ENCODE measurements at places on chromosomes 3 and 15.

GRCh38 chr3:47890126-47890827, 87.3 kb downstream of the DHX30 start:
- peaks cover 17% of the 10 kb centered on the region for H3K4me1 ChIP-seq
- no peak for DNase-seq
- H3K27me3 ChIP-seq: no peaks in the 10 kb centered on the region
- H3K36me3 ChIP-seq: peaks cover 19% of the 10 kb centered on the region
- H3K4me3 ChIP-seq: no peak overlapping the region

GRCh38 chr3:63309768-63310167, 31.7 kb downstream of the SYNPR start:
- H3K27me3 ChIP-seq: no peaks in the 10 kb centered on the region
- H3K4me3 ChIP-seq: no peak overlapping the region
- no peaks in the 10 kb centered on the region for H3K4me1 ChIP-seq
- H3K36me3 ChIP-seq: no peaks in the 10 kb centered on the region
- H3K27ac ChIP-seq: no peak overlapping the region

DNA sequence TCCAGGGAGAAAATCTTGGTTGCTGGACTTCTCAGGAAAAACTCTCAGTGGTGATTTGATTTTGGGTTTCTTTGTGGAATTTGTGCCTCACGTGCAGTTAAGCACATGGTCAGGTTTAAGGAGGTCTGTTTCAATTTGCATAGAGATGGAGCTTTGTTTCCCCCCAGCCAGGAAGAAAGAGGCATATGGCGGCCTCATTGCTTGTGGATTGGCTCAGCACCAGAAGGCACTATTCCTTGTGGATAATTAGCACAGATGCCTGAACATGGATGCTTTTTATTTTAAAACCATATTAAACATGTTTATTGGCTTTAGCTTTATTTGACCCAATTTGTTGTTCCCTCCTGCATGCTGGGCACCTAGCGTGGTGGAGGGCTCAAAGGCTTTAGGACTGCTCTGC, 125.1 kb upstream of the RGMA start:
- H3K36me3 ChIP-seq: no peaks in the 10 kb centered on the region
- H3K4me3 ChIP-seq: no peak overlapping the region
- no peak overlapping the region for H3K27ac ChIP-seq
- no peak for DNase-seq
- peaks cover 6% of the 10 kb centered on the region for H3K27me3 ChIP-seq
- no peaks in the 10 kb centered on the region for H3K4me1 ChIP-seq

GRCh38 chr3:123409443-123410148, 39.3 kb downstream of the ADCY5 start:
- H3K27ac ChIP-seq: no peak overlapping the region
- no peaks in the 10 kb centered on the region for H3K36me3 ChIP-seq
- no peak for DNase-seq

- H3K27ac ChIP-seq: no peak overlapping the region
- H3K36me3 ChIP-seq: no peaks in the 10 kb centered on the region
- no peak overlapping the region for H3K4me3 ChIP-seq
- H3K4me1 ChIP-seq: no peaks in the 10 kb centered on the region
- DNase-seq: no peak
Measured at GRCh38 chr3:188594139-188594538, 440.2 kb downstream of the LPP start.

DNA sequence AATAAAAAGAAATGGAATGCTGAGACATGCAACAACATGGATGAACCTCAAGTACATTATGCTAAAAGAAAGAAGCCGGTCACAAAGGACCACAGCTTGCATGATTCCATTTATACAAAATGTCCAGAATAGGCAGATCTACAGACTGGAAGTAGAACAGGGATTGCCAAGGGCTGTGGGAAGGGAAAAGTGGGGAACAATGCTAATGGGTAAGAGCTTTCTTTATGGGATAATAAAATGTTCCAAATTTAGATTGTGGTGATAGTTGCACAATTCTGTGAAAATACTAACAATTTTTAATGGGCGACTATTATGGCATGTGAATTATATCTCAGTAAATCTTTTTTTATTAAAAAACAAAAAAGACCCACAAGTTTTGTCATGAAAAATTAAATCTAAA, 106.2 kb downstream of the TMCO5A start:
- H3K4me1 ChIP-seq: peaks cover 14% of the 10 kb centered on the region
- no peak overlapping the region for H3K27ac ChIP-seq
- no peak for DNase-seq
- peaks cover 27% of the 10 kb centered on the region for H3K27me3 ChIP-seq
- no peak overlapping the region for H3K4me3 ChIP-seq

- H3K4me1 ChIP-seq: peaks cover 64% of the 10 kb centered on the region
- peak; percentile 70 for DNase-seq
- no peak overlapping the region for H3K4me3 ChIP-seq
- no peaks in the 10 kb centered on the region for H3K27me3 ChIP-seq
- peak overlapping the region; percentile 57 for H3K27ac ChIP-seq
- peaks cover 58% of the 10 kb centered on the region for H3K36me3 ChIP-seq
Measured at GRCh38 chr3:4754180-4755086, 224.8 kb upstream of the BHLHE40 start.

GRCh38 chr3:42895580-42895868, 10.4 kb upstream of the ZNF662 start:
- H3K36me3 ChIP-seq: peaks cover 2% of the 10 kb centered on the region
- DNase-seq: no peak
- H3K4me1 ChIP-seq: peaks cover 22% of the 10 kb centered on the region
- H3K27me3 ChIP-seq: peaks cover 6% of the 10 kb centered on the region
- no peak overlapping the region for H3K27ac ChIP-seq

DNA sequence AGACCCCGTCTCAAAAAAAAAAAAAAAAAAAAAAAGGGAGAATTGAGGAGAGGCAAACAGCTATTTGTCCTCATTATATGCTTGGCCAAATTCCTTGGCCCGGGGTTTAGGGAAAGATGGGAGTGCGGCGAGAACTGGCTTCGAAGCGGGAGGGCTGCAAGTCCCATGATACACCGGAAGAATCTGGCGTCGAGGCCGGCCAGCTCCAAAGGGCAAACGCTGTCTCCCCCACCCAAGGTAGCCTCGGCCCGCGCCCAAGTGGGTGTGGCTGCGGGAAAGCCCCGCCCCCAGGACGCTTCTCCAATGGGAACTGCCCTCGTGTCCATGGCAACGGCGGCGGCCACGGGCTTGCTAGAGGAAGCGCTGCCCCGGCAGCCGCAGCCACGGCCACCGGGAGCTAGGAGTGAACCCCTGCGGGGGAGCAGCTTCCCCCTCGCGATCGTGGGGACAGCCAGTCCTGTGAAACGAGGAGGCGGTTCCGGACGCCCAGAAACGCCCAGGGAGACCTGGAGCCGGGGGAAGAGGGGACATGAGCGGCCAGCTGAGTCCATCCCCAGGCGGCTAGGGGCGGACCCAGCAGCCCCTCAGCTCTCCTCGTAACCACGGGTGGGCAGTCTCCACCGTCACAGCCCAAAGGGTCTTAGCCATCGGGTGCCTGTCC, at the start of gene TTLL13:
Gene TTLL13 (plus strand): TSS at position 354 of the 661 bp plus-strand sequence. CDS start 1,075 bp downstream, outside the sequence.
- peak within 1 kb of the TSS; percentile 47 for H3K4me3 ChIP-seq
- DNase-seq: peak; percentile 83
- H3K4me1 ChIP-seq: peaks cover 14% of the 10 kb centered on the region
- no peaks in the 10 kb centered on the region for H3K27me3 ChIP-seq
- no peaks in the 10 kb centered on the region for H3K36me3 ChIP-seq

- H3K36me3 ChIP-seq: no peaks in the 10 kb centered on the region
- no peak for DNase-seq
- no peaks in the 10 kb centered on the region for H3K27me3 ChIP-seq
Measured at GRCh38 chr15:67573194-67573593, 30.7 kb downstream of the MAP2K5 start.

GRCh38 chr15:67753891-67754290, 71.4 kb upstream of the SKOR1 start:
- H3K4me3 ChIP-seq: no peak overlapping the region
- H3K36me3 ChIP-seq: peaks cover 4% of the 10 kb centered on the region
- no peak for DNase-seq
- peaks cover 27% of the 10 kb centered on the region for H3K4me1 ChIP-seq

- H3K4me3 ChIP-seq: no peak overlapping the region
- peaks cover 2% of the 10 kb centered on the region for H3K27me3 ChIP-seq
- DNase-seq: peak; percentile 37
Measured at GRCh38 chr3:38107911-38108648, 28.8 kb downstream of the ACAA1 start.

GRCh38 chr3:141952611-141953010, 76.2 kb downstream of the ATP1B3 start:
- no peak overlapping the region for H3K27ac ChIP-seq
- no peak overlapping the region for H3K4me3 ChIP-seq
- peak; percentile 31 for DNase-seq
- H3K36me3 ChIP-seq: peaks cover 2% of the 10 kb centered on the region
- H3K27me3 ChIP-seq: no peaks in the 10 kb centered on the region

DNA sequence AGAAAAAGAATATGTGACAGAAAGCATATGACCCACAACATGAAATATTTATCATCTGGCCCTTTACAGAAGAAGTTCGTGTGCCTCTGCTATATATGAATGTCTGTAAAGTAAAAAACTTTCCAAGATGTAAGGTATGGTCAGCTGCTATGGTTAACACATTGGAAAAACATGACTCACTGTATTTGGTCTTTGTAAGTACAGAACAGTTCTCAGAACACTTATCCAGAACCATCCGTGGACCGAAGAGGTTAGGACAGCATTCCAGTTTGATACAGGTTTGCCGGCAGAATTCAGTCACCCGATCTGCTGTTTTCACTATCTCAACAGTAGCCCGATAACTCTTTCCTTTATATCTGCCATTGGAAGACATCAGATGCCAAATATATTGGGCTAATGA, 13.5 kb upstream of the STIMATE start:
- DNase-seq: no peak
- peaks cover 21% of the 10 kb centered on the region for H3K36me3 ChIP-seq
- H3K27ac ChIP-seq: no peak overlapping the region
- H3K4me1 ChIP-seq: no peaks in the 10 kb centered on the region
- no peak overlapping the region for H3K4me3 ChIP-seq
- no peaks in the 10 kb centered on the region for H3K27me3 ChIP-seq

DNA sequence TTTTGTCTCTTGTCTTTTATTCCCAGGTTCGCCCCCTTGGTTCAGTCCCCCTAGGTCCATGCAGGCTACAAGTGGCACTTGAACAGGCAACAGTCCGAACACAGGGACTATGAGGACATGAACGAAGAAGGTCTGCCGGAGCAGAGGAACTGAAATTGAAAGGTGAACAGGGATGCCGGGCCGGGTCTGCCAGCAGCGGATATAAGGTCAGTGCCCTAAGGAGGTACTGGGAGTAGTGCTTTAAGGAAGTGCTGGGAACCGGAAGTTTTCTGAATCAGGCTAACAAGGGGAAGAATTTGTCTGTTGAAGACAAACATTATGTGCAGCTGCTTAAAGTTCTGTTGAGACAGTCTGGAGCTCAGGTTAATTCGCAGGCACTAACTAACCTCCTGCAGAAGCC, 46.8 kb downstream of the LSM3 start:
- no peak overlapping the region for H3K4me3 ChIP-seq
- H3K36me3 ChIP-seq: peaks cover 4% of the 10 kb centered on the region
- no peaks in the 10 kb centered on the region for H3K4me1 ChIP-seq
- no peak overlapping the region for H3K27ac ChIP-seq
- peaks cover 57% of the 10 kb centered on the region for H3K27me3 ChIP-seq
- DNase-seq: no peak

GRCh38 chr3:99126316-99126715, 224.8 kb upstream of the DCBLD2 start:
- H3K4me1 ChIP-seq: no peaks in the 10 kb centered on the region
- H3K27ac ChIP-seq: no peak overlapping the region
- H3K4me3 ChIP-seq: no peak overlapping the region
- DNase-seq: no peak
- H3K27me3 ChIP-seq: no peaks in the 10 kb centered on the region

GRCh38 chr3:46881596-46882376, 4.3 kb downstream of the PTH1R start:
- no peak overlapping the region for H3K27ac ChIP-seq
- no peak for DNase-seq
- no peaks in the 10 kb centered on the region for H3K36me3 ChIP-seq
- H3K4me3 ChIP-seq: no peak overlapping the region

DNA sequence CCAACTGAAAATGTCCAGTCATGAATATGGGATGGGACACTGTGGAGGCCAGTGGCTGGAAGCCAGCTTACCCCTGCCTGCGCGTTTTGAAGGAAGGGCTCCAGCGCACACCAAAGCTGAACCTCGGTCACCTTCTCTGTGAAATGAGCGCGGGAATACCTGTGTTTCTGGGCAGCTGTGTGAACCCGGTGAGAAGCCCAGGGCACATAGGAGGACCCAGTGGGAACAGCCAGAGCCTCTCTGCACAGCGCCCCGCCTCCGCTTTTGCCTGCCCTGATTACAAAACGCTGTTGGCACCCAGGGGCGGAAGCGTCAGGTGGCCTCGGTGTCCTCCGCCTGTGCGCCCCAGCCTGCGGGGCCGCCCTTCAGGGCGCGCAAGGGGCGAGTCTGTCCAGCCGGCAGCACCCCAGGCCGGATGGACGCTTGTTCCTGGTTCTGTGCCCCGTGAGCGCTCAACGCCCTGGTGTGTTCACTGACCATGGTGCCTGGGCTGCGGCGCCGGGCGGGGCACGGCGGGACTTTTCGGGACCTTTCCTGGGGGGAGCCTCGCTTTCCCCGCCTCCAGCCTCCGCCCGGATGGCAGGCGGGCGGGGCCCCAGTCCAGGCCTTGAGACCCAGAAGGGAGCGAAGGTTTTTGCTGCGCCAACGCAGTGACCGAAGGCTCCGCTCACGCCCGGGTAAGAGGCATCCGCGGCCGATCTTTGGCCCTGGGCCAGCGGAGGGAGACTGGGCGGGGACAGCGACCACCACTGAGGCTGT, at the start of gene SQOR:
Gene SQOR (plus strand): TSS at position 598 of the 759 bp plus-strand sequence. CDS start 23,895 bp downstream, outside the sequence.
- peak within 1 kb of the TSS; percentile 100 for H3K4me3 ChIP-seq
- peak; percentile 83 for DNase-seq
- H3K27ac ChIP-seq: peak within 1 kb of the TSS; percentile 91
- peaks cover 26% of the 10 kb centered on the region for H3K36me3 ChIP-seq

- peaks cover 79% of the 10 kb centered on the region for H3K4me1 ChIP-seq
- H3K36me3 ChIP-seq: peaks cover 30% of the 10 kb centered on the region
- no peak overlapping the region for H3K27ac ChIP-seq
- DNase-seq: no peak
- H3K27me3 ChIP-seq: no peaks in the 10 kb centered on the region
- no peak overlapping the region for H3K4me3 ChIP-seq
Measured at GRCh38 chr15:90560229-90560776, 30.6 kb downstream of the CRTC3 start.

DNA sequence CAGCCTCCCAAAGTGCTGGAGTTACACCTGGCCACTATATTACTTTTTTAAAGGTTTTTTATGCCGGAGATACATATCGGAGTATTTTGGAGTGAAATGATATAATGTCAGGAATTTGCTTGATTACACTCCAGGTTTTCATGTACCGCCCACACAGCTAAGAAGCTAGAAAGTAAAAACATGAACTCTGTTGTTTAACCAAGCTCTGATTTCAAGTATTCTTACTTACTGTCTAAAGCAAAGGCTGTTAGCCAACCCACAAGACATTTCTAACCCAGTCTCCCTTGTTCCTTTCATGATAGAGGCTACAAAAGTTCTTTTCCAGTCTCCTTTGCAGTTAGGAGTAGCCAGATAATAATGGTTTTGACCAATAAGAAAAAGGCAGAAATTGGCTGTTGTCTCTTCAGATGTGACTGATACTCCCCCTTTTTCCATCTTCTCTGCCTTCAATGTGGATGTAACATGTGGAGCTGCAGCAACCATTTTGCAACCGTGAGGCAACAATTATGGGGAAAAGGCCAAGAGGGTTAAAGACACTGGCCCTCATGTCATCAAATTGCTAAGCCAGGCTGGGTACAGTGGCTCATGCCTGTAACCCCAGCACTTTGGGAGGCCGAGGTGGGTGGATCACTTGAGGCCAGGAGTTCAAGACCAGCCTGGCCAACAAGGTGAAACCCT, 6.1 kb upstream of the CP start:
- no peak overlapping the region for H3K27ac ChIP-seq
- H3K36me3 ChIP-seq: peaks cover 4% of the 10 kb centered on the region
- H3K27me3 ChIP-seq: peaks cover 17% of the 10 kb centered on the region
- peaks cover 31% of the 10 kb centered on the region for H3K4me1 ChIP-seq
- no peak overlapping the region for H3K4me3 ChIP-seq
- DNase-seq: no peak

All from activated CD8-positive, alpha-beta memory T cell treated with anti-CD3 and anti-CD28 coated beads, Interleukin-2, amount 10 ng/mL, durations not matched to agents 7 days and 5 days (primary cell).